ENCODE measurements at places on chromosomes 11 and 22.

DNA sequence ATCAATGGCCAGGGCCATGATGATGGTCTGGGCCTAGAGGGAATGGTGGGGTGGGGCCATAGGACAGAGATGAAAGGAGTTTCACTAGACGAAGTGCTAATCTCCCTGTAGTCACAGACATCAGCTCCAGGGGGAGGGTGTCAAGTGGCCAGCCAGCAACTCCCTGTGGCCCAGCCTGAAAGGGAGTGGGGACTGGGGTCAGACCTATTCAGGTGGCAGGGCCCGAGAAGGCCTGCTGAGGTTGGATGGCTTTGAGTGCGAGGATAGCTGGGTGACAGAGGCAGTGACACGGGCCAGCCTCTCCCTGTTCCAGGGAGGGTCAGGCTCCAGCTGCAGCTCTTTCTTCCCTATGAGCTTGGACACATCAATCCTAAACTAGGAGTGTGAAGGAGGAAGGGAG is 11.0 kb downstream of the TOB2 start:
- DNase-seq: no peak

DNA sequence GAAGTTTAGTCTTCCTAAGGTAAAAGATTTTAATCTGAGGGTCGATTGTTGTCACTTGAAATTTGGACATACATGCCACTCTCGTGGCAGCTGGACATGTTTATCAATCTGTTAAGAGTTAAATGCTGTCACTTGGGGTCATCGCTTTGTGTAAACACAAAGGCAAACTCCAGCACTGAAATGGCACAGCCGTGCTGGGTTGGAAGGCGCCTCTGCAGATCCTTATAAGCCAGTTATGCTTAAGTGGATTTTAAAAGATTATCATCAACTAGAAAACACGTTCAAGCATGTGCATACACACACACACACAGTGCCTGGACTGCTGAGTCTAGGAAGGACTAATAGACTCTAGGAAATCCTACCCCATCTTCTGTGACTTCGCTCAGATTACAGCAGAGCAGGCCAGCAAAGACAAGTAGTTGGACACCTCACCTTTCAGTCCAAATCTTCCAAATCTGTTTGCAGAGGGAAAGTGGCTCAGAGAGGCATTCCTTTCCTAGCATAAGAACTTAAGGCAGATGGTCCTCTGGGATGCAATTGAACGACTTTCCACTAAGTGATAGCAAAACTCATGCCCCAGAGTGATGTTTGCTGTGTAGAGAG is 83.7 kb downstream of the CACNG2 start:
- no peak for DNase-seq

- DNase-seq: no peak
Observed at GRCh38 chr11:73201249-73201648, 16.8 kb upstream of the P2RY2 start.

DNA sequence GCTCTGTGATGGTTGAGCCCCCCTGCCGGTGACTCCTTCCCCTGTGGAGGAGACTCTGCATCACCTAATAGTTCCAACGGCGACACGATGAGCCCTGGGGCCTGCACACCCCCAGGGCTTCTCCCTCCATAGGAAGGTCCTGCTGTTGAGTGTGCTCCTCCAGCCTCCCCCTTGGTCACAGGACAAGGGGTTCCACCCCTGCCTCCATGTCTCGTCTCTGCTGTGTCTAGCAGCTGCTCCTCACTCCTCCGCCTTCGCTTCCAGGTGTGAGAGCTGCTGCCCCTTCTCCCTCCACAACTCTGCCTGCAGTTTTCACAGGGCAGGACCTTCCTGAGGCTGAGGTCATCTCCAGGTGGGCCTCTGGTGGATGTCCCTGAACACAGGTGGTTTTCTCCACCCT is 1416.1 kb downstream of the TBC1D22A start:
- DNase-seq: no peak

DNA sequence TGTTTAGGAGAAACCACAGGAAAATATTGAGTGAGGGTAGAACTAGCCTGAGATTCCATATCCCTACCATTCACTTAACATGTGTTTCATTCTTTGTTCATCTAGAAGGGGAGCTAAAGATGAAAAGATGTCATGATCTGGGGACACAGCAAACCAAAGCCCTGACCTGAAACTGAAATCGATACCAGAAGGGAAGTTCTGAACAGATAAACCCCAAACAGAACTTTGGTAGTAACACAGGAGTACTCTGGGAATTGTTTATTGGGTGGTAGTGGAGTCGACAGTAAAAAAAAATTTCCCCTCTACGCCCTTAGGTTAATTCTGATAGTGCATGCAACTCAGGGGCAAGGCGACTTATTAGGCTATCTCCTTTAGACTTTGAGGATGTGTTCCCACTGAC is 27.2 kb downstream of the OR2AT4 start:
- no peak for DNase-seq

DNA sequence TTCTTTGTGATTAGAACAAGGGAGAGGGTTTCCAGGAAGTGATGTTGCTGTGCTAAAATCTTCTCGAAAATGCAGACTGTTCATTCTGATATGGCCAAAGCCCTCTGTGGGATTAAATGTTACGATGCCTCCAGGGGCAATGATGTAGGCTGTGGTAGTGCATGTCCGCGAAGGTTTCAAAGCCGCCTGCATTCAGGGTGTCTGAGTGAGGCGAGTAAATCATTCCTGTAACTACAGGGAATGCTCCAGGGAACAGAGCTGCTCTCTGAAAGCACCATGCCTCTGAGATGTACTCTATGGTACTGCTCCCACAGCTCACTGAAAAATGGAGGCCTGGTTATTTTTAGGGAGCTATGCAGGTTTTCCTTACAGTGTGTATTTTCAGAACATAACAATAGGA is 21.2 kb downstream of the PDGFD start:
- DNase-seq: no peak

DNA sequence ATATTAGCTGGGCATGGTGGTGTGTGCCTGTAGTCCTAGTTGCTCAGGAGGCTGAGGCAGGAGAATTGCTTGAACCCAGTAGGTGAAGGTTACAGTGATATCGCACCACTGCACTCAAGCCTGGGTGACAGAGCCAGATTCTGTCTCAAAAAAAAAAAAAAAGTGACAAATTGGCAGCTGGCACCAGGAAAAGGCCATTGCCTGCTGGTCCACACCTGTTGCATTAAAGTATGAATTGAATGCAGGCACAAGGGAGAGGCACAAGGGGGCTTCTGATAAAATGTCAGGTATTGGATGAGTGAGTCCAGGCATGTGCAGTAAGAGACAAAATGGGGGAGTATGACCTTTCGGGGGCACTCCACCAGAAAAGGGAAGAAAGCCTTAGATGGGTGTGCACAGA is 28.2 kb downstream of the ZNF70 start:
- no peak for DNase-seq

DNA sequence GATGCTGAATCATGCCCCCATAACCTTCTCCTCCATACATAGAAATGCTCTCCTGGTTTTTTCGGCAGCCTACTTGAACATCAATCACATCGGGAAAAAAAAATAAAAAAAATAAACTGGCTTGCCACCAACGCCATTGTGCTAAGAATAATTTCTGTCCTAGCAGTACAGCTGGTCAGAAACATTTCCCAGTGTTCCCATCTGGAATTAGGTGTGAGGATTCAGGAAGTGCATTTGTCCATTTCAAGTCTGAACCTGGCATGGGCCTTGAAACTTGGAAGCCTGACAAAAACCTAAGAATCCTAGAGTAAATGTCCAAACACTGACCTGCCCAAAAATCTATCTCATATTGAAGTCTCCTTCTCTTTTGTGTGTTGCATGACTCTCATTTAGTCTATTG is 16.6 kb upstream of the NAV2 start:
- no peak for DNase-seq

GRCh38 chr11:129013737-129014475 is 71.2 kb upstream of the TP53AIP1 start:
- DNase-seq: no peak

GRCh38 chr11:66317723-66318599 is 1.1 kb upstream of the CD248 start:
- peak; percentile 89 for DNase-seq

DNA sequence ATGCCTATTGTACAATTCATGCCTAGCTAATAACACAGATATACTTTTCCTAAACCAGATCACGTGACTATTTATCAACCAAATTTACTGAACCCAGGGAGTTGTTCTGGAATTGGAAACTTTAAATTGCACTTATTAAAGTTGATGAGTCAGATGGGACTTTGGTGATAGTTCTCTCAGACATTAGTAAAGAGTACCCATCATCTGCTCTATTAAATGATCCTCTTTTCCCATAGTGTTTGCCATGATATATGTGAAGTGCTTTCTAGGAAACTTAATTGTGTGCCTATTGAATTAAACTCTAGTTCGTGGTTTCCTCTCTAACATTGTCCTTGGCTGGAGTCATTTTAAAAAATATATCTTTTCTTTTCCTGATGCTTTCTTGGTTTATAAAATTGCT is 99.0 kb downstream of the UVRAG start:
- DNase-seq: no peak
